ENCODE measurements at places on chromosomes 2 and 18.

GRCh38 chr18:37253394-37254235 is 312.0 kb downstream of the CELF4 start:
- DNase-seq = no peak

DNA sequence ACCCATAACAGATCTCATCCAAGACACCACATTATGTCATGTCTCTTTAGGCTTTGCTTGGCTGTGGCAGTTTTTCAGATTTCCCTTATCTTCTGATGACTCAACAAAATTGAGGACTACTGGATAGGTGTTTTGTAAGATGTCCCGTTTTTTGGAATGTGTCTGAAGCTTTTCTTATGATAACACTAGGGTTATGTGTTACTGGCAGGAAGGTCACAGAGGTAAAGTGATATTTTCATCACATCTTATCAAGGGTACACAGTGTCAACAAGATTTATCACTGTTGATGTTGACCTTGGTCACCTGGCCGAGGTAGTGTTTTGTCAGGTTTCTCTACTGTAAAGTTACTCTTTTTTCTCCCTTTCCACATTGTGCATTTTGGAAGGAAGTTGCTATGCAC is 44.8 kb upstream of the UPP2 start:
- DNase-seq = no peak

DNA sequence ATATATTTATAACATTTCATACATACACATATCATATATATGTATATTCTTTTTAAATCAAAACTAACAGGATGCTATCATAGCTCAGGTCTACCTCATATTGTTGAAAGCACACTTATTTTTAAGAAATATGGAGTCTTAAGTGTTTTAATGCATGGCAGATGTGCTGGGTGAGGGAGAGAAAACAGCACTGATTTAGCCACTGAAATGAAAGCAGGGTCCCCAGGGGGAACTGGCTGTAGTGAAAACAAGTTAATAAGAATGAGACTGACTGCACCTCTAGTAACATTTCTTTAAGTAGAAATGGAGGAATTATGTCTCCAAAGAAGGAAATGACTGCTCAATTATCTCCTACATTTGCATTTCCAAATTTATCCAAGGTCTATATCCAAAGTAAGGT is 857.8 kb downstream of the DCDC2C start:
- no peak for DNase-seq

GRCh38 chr2:128069769-128070168 is 21.2 kb upstream of the UGGT1 start:
- DNase-seq = no peak

DNA sequence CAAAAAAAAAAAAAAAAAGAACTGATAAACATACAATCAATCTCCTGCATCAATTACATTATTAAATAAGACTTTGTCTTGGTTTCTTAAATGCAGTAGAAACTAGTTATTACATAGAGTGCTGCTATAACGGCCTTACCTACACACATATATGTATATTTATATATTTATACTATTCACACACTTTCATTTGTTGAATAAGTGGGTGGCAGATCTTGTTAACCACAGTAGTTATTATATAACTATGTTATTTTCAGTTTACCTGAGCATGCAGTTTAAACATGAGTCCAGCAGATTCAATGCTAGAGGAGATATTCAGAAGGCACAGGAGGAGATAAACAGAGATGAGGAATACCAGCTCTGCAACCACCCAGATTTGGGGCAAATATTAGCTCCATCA is 81.5 kb upstream of the CD226 start:
- no peak for DNase-seq

DNA sequence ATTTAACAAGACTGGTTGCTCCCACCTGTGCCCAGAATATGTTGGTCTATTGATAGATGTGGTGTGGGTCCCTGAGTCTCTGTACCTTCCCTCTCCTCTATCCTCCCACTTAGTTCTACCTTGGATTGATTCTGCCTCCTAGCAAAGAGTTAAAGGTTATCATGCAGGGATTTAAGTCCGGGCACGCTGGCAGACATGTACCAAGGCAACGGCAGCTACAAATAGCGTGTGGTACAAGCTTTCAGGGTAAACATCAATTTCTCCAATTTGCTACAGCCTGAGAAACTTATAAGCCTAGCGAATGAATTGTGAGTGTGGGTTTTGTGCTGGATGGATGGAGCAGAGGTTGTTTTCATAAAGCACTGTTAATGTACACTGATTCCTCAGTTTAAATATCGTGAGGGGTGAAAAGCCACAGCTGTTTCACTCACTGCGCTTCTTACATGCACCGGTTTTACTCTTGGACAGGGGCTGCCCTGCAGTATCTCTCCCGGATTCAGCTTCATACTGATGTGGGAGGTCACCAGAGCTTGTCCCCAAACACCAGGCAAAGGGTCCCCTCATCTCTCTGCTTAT is 289.8 kb downstream of the ICOS start:
- no peak for DNase-seq

GRCh38 chr2:38375696-38376345 is 1.3 kb downstream of the ATL2 start:
- no peak for DNase-seq

GRCh38 chr18:78407466-78407844 is 572.2 kb upstream of the SALL3 start:
- DNase-seq = no peak

GRCh38 chr2:19362755-19363473 is 4.5 kb upstream of the OSR1 start:
- DNase-seq = peak; percentile 78

- no peak for DNase-seq
These were observed 46.2 kb downstream of the RND3 start for GRCh38 chr2:150441226-150441625.

DNA sequence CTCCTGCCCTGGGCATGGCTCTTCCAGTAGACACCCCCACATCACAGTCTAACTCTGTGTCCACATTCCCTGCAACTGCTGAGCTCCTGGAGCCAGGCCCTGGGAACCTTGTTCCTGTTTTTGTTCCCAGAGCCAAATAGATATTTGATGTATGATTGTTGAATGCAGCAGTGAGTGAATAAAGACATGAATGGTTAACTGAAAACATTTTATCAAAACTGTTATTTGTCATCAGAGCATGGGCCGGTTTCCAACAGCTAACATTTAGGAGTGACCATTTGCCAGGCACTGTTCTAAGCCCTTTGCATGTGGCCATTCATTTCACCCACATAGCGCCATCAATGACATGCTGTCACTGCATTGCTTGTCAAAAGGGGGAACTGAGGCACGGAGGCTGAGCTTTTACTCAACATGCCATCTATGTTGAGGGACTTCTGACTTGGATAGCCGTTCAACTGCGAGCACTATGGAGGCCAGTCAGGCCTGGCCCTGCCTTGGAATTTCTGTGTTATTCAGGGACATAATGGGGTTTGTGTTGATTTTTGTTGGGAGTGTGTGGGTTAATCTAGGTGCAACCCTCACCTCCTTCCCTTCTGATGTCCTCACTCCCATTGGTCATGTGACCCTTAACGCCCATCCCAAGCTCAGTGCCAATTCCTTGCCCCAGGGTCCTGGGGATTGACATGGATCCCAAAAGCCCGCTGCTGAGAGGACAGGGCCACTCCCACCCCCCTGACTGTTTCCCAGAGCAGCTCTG is 12.6 kb downstream of the IL1R1 start:
- DNase-seq = no peak

DNA sequence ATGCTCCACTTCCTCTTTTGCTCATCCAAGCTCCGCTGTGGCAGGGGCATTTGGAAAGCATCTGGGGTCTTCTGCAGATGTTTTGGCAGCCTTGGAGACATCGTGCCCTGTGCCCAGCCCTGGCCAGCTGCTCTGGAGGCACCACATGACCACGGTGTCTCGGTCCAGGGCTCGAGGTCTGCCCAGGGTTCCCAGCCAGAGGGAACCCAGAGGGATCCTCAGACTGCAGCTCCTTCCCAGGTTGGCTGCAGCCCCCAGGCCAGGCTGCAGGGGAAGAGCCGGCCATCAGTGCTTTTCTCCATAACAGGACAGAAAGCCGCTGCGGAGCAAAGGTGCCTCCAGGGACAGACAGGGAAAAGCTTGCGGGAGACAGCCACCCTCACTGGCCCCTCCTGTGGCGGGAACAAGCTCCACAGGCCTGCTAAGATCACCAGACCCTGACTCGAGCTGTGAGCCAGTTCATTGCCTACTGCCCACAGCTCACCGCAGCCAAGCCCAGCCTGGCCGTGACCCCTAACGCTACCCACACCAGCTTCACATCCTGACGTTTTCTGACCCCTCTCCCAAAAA is 74.7 kb downstream of the SMAD7 start:
- DNase-seq = no peak

DNA sequence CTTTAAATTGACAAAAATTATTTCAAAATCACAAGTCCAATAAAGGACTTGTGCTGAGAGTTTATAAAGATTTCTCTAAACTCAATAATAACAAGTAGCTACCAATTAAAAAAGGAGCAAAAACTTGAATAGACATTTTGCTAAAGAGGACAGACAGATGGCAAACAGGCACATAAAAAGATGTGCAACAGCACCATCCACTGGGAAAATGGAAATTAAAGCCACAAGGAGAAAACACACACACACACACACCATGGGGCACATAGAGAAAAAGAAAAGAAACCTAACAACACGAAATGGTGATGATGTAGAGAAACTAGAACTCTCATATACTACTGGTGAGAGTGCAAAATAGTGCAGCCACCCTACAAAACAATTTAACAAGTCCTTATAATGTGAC is 12.6 kb upstream of the SLC9A4 start:
- no peak for DNase-seq

DNA sequence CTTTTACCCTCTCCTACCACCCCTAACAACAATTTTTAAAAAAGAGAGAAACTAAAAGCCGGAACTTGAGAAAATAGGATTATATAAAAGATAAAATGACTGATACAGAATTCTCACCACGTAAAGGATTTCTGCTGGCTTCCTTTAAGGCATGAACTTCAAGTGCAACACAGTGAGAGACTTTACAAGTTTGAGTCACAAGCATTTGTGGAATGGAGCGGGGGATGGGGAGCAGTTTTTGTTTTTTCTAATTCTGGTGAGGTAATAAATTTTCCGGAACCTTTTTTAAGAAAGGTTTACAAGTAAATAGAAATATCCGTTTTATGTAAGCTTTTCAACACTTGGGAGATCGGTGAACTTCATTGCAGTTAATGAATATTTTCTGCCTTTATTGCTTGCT is 1.8 kb upstream of the CDH2 start:
- DNase-seq = no peak

DNA sequence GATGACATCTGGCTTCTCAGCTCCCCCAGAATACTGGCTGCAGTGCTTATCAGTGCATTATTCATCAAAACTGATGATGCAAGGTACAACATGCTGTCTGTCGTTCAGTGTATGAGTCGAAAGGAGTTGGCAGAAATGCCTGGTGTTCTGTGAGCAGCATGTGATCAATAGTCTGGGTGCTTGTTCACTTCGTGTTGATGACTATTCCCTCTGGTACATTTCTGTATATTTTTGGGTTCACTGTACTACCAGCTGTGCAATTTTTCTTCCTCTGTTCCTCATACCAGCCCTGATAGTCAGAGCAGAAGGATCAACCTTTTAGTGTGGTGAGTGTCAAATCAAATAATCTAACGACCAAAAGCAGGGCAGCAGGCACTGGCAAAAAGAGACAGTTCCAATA is 59.0 kb upstream of the KLHL14 start:
- DNase-seq = no peak

GRCh38 chr2:29013057-29013780 is 32.1 kb downstream of the TOGARAM2 start:
- no peak for DNase-seq

- no peak for DNase-seq
These were observed 237.5 kb downstream of the PIK3C3 start for GRCh38 chr18:42192251-42193248.

- no peak for DNase-seq
These were observed 50.1 kb downstream of the THUMPD2 start for GRCh38 chr2:39728941-39729351.

- no peak for DNase-seq
These were observed 1311.7 kb upstream of the CDH2 start for GRCh38 chr18:29488617-29489016.

- DNase-seq = no peak
These were observed 45.6 kb upstream of the PCBP1 start for GRCh38 chr2:70041663-70042062.

- DNase-seq = no peak
These were observed 5.4 kb downstream of the CD302 start for GRCh38 chr2:159792599-159792998.

DNA sequence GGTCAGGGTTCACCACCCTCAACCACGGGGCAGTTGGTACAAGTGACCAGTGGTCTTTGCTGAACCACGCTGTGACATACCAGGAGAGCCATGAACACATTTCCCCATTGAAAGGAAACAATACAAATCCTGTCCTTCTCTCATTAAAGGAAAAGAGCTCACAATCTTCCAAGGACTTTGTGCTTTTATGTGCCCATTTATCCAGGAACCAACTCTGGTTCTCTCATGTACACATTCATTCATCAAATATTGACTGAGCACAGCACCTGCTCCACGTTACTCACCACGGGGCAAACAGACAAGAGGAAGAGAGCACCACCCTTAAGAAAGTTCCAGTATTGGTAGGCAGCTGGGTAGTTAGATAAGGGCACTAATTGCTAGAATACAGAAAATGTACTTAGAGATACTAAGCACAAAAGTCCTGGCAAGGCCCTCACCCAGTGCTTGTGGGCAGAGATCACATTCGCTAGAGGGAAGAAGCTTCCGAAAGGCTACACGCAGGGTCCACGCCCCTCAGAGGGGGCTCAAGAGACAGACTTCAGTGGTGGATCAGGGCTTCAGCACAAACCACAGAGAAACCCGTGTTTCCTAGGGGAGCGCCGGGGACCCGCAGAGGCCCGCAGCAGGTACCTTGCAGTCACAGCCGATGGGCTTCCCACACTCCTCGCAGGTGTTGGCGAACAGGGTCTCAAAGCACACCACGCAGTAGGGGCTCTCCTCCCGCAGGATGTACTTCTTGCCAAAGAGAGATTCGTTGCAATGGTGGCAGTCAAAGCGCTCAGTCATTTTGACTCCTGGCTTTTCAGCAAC is 12.9 kb downstream of the FHL2 start:
- DNase-seq = no peak

- DNase-seq = no peak
These were observed 225.9 kb downstream of the NEDD4L start for GRCh38 chr18:58269931-58270330.

GRCh38 chr2:236726701-236727450 is 157.3 kb downstream of the ACKR3 start:
- DNase-seq = no peak

- DNase-seq = no peak
These were observed 101.3 kb downstream of the OSBPL1A start for GRCh38 chr18:24296276-24296675.

GRCh38 chr2:237060534-237061312 is 25.0 kb upstream of the COPS8 start:
- DNase-seq = peak; percentile 57

- DNase-seq = peak; percentile 58
These were observed 45.2 kb downstream of the UBXN4 start for GRCh38 chr2:135786823-135787222.
